ENCODE measurements at places on chromosomes 6 and 20. TPM values are rescaled to one million over a fixed set of nuclear protein-coding genes. Genes with fewer than 3 reads are reported as not detected.

DNA sequence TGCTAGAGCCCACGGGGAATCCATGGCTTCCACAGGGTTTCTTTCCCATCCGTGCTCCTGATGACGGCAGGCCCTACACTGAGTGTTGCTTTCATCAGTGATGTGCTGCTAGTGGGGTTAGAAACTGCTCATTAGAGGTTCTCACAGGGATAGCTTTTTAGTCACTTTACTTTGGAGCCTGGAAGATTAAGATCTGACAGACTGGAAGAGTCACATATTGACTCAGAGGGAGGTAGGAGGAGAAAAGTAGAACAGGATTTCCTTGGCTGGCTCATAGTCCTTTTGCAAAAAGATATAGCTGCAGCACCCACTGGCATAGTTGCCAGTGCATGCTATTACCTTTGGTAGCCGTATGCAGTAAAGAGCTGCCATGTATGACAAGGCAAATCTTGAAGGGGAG is 890.3 kb downstream of the C6orf118 start:
- DNase-seq: no peak

DNA sequence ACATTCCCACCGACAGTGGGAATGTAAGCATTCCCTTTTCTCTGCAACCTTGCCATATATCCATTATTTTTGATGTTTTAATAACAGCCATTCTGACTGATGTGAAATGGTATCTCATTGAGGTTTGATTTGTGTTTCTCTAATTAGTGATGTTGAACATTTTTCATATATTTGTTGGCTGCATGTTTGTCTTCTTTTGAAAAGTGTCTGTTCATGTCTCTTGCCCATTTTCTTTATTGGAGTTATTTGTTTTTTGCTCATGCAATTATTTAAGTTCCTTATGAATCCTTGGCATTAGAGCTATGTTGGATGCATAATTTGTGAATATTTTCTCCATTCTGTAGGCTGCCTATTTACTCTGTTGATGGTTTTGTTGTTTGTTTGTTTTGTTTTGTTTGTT is 18.0 kb upstream of the ABT1 start:
- DNase-seq: no peak

DNA sequence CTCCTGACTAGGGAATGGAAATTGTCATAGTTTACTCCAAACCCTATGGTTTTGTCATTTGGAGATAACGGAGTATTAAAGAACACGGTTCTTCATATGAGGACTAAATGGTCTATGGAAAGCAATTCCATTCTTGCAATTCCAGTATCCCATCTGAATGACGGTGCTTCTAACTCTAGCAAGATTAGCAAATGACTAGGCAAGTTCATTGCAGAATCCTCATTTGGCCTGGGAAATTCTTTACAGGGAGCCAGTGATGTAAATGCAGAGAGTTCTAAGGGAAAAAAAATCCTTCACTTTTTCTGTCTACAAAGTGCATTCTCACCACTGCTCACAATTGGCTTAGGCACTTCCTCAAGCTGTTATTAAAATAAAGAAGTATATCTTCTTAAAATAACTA is 111.5 kb downstream of the MOXD1 start:
- DNase-seq: no peak

- DNase-seq: no peak
These were observed 6.1 kb upstream of the LAMP5 start for GRCh38 chr20:9508240-9508661.

DNA sequence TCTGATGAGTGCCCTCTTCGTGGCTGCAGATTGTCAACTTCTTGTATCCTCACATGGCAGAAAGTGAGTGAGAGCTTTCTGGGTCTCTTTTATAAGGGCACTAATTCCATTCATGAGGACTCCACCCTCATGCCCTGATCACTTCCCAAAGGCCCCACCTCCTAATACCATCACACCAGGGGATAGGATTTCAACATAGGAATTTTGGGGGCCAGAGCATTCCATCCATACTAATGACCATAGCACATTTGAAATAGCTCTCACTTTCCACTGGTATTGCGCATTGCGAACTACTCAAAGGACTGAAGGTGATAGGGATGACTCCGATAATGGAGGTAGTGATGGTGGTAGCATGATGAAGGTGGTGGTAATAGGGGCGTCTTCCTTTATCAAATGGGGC is 324.3 kb downstream of the PRL start:
- DNase-seq: no peak

Gene C20orf204
- 0.99 TPM for total RNA-seq

Gene EDN1
- total RNA-seq: 54.8 TPM
